COR-L47 (cell line): ENCODE measurements at places on chromosomes 5 and 9.

DNA sequence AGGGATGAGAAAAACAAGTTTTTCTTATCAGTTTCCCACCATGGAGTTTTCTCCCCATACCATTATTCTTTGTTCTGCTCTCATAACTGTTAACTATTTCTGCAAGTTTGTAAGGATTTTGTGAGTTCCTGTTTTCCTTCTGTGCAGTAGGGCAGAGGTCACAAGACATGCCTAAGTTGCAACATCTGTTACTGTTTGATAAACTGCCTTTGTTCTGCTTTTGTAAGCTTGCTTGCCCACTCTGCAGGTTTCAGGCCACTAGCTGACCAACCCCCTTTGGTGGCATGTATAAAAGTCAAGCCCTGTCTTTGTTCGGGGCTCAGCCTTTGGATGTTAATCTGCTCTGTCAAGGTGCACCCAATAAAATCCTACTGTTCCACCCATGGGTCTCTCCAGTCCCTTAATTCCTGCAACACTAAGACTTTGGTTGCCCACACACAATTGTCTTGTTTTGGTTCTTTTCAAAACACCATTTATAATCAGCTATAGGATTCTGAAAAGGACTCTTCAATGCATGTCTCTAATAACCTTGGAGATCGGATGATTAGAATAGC lies 545.4 kb downstream of the CDH9 start:
- DNase-seq: no peak

DNA sequence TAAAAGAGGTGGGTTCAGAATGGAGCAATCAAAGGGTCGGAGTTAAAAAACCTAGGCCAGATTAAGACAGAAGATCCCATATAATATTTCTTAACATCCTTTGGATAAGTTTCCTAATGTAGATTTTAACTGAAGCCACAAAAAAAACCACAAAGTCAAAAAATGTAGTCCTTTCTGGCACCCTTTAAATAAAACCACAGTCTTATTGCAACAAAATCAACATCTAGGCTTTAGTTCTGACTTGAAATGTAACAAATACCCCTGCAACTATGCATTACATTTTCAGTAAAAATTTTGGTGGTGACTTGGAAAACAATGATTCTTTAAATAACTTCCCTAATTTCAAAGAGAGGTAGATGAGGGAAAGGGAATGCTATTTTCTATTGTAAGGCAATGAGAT lies 109.2 kb downstream of the PSAT1 start:
- no peak for DNase-seq

DNA sequence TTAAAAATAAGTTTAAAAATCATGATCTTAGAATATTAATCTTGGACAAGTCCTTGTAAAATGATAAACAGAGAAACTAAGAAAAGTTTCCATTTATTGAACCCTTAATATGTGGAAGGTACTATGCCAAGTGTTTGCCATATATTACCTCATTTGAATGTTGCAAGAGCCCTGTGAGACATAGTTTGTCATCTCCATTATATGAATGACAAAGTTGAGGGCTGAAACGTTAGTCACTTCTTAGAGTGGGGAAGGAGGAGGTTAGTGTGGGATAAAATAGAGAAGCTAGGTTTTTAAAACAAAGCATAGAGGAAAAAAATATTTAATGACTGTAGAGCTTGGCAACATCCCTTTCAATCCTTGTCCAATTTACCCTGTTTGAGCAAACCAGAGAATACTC lies 2.0 kb downstream of the TNC start:
- no peak for DNase-seq

DNA sequence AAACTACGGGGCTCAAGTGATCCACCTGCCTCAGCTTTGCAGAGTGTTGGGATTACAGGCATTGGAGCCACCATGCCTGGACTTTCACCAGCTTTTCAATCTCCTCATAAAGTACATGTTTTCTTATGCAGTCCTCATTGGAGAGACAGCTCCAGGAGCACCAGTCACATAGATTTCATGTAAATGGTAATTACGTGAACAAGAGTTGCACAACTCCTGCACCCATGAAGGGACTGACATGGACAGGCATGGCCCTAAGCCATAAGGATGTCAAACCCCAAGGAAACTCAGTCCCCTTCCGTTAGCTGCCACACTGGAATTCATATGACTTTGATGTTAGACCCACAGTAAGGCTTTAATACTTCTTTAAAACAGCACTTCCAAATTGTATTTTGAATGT lies 7.6 kb upstream of the ADGRV1 start:
- DNase-seq: no peak

DNA sequence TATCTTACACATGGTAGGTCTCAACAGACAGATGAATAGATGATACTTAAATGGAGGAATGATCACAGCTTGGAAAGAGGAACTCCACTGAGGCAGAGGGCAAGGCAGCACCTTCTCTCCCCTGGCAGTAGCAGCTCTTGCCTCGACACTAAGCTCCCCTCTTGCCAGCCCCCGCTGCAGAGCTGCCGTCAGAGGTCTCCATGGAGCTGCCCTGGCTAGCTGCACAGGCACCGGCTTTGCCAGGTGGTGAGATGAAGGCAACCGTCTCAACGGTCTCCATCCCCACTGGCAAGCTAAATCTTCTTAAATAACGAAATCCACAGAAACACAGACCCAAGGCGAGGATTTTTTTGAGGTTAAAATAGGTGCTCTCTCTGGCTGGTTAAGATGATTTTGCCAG lies 81.2 kb downstream of the CRB2 start:
- no peak for DNase-seq

DNA sequence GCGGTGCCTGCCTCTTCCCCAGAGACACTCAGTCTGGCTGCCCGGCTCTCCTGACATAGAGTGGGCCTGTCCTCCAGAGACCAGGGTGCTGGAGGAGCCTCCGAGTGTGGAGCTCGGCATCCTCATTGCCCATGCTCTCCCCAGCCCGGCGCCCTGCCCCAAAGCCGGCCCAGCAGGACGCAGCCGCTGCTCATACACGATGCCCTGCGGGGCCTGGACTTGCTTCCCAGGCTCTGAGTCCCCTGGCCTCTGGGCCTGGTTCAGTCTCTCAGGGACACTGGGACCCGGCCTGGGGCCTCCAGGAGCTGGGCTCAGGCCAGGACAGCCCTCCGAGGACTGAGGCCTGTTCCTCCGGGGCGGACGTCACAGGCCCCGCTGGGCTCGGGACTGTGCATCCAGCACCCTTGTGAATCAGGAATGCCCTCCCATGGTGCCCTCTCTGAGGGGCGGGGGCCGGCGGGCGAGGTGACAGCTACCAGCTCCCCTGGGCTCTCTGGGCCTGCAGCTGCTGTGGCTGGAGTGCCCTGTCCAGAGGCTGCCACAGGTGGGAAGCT lies 23.2 kb downstream of the TPPP start:
- DNase-seq: no peak

- DNase-seq: no peak
Measured at GRCh38 chr9:99851500-99851822, 29.8 kb downstream of the NR4A3 start.

- DNase-seq: peak; percentile 45
Measured at GRCh38 chr9:22813529-22813928, 366.9 kb downstream of the DMRTA1 start.

GRCh38 chr5:75723378-75723777 lies 6.1 kb upstream of the POC5 start:
- DNase-seq: no peak

DNA sequence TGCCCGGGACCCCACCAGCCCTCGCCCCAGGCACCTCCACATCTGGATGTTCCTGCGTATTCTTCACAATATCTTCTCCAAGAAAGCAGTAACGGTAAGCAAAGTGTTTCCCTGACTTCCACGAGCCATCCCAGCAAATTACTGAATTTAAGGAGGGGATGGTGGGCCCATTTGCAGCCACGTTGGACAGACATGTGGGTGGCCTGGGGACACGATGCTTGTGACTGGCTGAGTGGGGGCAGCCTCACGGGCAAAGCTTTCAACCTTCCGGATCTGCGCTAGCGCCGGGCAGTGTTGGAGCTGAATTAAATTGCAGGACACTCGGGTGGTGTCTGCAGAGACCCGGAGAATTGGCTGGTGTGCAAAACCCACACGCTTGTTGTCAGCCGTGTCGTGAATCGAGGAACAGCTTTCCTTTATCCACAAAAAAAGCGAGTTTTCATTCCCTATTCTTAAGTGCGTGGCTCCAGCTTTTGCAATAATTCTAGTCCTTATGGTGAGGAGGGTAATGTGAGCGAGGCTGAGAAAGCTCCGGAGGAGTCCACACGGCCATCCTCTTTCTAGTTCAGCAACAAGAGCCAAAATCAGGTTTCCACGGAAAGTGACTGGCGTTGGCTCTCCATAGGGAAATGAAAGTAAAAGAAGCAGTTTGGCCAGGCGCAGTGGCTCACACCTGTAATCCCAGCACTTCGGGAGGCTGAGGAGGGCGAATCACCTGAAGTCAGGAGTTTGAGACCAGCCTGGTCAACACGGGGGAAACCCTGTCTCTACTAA lies 17.5 kb upstream of the CLPTM1L start:
- no peak for DNase-seq

GRCh38 chr9:121574774-121575519 lies 75.3 kb upstream of the GGTA1 start:
- DNase-seq: no peak

DNA sequence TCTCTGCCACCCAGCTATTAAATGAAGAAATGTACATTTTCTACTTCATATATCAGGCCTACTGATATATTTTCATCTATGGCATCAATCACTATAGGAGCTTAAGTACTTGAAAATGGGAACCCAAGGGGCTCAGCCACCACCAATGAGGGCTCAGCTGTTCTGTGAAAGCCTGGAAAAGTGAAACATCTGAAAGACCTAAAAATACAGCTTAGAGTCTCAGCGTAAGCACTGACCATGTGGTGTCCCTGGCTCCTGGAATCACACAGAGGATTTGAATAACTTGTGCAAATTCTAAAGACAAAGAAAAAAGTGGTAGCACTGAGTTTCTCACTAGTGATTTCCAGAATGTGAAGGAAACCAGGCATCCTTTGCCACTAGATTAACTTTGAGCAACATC lies 64.5 kb downstream of the PTPRD start:
- DNase-seq: no peak

DNA sequence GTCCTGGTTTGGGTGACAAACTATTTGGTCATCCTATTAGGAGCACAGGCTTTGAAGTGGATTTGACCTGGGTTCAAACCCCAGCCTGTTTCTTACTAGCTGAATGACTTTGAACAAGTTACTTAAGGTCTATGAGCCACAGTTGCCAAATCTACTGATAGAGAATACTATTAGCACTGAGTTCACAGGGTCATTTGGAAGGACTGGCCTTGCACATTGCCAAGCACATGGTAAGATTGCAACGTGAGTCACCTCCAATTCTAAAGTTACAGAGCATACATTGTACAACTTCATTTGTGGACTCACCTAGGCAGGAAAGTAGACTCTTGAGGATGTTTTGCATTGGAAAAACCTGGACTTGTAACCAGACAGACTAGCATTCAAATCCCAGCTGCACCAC lies 38.9 kb downstream of the MFAP3 start:
- DNase-seq: no peak

GRCh38 chr5:97044052-97044451 lies 98.4 kb downstream of the LIX1 start:
- DNase-seq: no peak
